Fibroblast of skin of left quadriceps (primary cell): ENCODE measurements at places on chromosomes 3 and 15.

- no peak for DNase-seq
Observed at GRCh38 chr15:81289910-81290309, 34.0 kb downstream of the STARD5 start.

- DNase-seq: no peak
Observed at GRCh38 chr15:93861956-93862741, 369.2 kb upstream of the MCTP2 start.

DNA sequence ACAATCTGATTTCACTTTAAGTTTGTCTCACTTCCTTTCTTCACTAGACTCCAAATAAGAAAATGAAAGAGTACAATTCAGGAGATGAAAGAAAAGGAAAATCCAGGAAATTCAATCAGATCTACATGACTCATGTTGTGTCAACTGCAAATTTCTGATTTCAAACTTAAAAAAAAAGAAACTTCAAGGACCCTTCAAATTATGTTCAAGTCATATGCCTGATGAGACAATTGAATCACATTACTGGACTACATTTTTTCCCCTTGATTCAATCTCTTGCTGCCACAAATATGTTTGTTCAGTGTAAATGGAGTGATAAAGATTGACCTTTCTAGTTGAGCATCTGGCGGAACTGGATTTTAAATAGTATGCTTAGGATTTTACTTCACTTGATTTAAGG lies 37.4 kb downstream of the FRMD5 start:
- peak; percentile 74 for DNase-seq

DNA sequence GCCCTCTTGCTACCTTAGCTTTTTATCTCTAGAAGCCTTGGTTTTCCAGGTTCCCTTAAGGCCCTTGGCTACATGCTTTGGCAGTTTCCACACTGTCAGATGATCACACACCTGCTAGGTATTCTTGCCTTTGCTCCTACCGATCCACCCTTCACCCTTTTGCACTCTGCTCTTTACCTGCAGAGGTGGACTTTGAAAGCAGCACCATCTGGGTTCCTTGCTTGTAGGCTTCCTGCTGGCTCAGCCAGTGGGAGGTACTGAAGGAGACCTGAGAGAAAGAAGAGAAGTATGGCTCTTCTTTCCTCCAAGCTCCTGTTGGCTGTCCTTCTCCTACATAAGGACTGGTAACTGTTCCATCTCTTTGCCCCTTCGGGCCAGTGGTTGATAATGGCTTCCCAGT lies 7.3 kb upstream of the ZNF592 start:
- no peak for DNase-seq

DNA sequence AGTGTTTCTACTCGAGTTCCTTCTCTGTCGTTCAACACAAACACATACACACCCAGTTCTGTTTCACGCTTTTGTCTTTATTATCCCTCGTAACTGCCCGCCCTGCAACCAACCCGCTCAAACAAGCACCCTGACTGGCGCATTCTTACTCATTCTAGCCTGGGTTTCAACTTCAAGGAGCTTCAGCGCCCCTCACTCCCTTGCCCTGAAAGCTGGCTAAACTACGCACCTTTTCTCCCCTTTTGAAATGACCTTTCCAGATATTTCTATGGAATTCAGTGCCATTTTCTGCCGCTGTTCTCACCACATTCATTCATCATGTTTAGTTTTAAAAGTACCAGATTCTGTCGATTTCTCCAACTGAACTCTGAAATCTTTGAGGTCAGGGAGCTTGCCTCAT lies 653 bp upstream of the MFSD1 start:
- no peak for DNase-seq

- DNase-seq: no peak
Observed at GRCh38 chr15:65960586-65960985, 91.3 kb downstream of the RAB11A start.

GRCh38 chr3:189038773-189039745 lies 132.7 kb upstream of the TPRG1 start:
- DNase-seq: no peak

- DNase-seq: no peak
Observed at GRCh38 chr15:51736069-51736468, 1.4 kb downstream of the LYSMD2 start.

DNA sequence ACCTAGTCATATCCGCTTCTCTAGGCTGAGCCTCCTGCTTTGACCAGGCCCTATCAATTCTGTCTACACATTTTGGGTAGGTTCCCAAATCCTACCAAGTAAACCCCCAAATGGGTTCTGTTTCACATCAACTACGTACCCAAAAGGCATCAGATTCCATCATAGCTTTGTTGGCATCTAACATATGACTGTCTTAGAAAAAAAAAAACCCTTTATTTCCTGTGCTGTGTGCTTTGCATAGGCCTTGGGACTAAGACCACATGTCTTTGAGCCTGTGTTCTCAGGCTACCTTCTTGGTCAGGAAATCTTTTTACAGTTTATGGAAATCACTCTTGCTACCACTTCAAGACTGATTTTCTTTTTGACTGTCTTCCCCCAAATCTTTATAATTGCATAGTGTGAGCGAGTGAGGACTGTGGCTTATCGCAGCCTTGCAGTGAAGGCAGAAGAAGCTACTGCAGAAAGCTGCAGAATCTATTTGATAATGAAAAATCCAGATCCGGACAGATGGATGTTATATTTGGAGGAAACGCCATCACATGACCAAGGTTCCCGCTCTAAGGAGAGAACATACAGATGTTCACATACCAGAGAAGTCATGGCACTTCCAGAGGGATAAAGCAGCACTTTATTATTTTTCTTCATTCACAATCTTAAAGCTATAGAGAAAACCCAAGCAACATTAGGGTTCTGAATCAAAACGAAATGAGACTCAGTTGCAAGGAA lies 111.2 kb downstream of the EOMES start:
- no peak for DNase-seq

- DNase-seq: no peak
Observed at GRCh38 chr3:108554229-108554628, 35.0 kb downstream of the CIP2A start.

DNA sequence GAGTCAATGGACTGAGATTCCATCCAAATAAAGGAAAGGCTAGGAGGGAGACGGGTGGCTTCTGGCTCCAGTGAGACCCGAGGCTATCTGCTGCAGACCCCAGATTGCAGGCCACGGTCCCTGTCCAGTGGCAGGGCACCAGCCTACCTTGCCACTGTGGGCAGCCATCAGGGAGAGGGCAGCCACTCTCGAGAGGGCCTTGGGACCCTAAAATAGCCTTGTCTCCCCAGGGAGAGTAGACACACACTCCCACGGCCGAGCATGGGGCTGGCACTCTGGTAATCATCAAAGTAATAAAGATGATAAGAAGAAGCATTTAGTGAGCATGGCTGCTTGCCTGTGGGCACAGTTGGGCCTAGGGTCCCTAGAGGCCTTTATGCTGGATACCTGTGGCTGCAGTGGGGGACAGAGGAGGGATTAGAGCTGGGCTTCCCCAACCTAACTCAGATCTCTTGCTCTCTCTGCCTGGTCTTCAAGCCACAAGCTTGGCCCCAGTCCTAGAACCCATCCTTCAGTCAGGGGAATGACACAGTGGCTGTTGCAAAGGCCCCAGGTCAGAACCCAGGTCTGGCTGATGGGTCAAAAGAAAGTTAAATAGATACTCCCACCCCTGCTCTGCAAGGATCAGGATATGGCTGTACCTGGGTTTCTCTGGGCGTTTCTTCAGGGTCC lies 9.2 kb upstream of the VIPR1 start:
- no peak for DNase-seq

GRCh38 chr15:63402498-63403253 lies 21.0 kb upstream of the CA12 start:
- no peak for DNase-seq

DNA sequence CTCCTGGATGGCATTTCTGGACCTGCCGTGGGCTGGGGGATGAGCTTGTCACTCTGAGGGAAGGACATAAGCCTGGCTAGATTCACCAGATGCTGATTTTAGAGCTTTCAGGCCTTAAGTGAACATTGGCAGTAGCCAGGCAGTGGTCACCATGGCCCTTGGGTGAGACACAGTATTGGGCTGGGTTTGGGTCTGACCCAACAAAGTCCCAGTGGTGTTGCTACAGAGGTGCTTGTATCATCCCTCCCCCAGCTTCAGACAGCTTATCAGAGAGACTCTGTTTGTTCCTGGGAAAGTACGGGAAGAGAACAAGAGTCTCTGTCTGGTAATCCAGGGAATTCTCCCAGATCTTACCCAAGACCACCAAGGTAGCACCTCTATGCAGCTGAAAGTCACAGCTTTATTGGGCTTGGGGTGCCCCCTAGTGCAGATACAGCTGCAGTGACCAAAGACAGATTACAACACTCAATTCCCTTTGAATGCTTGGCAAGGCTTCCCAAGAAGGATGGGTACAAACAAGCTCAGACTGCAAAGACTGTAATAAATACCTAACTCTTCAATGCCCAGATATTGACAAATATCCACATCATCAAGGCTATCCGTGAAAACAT lies 9.8 kb upstream of the RUVBL1 start:
- DNase-seq: peak; percentile 42

DNA sequence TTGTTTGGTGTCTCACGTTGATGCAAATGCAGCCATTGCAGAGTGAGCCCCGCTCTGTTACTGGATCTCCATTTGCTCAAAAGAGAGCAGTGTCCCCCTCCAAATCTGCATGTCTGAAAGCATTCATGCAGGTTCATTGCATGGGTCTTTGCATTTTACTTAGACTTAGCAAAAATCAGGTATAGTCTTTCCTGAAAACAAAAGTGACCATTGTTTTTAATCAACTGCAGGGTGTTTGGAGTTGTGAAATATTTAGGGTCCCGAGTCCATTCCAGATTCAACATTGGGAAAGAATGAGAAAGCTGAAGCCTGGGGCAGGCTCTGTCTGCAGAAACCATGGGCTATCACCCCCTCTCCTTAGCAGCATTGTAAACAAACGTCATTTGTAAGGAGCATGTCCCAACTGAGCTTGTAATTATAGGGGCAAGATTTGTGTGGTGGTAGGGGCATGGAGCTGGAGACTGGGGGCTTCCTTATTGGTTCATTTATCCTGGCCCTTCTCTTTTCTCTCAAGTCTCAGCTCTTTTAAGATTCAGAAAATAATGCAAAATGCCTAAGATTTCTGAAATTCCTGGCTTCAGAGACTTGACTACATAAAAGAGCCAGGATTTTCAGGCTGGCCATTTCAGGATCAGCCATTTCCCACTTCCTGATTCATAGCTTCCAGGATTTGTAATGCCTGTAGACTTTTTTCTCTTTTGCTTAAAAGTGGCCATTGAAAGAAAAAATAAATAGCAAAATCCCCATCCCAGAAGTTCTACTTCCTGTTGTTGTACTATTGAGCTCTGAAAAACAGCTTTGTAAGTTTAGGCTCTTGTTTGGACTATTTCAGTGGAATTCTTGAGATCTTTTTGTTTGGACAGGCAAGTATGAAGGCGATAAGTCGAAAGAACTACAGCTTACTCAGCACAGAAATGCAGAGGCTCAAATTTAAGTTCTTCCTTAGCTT lies 23.0 kb downstream of the IGF1R start:
- DNase-seq: no peak

GRCh38 chr3:187689984-187690383 lies 12.4 kb downstream of the RTP2 start:
- peak; percentile 21 for DNase-seq

GRCh38 chr3:196440041-196440537 lies 7.9 kb upstream of the UBXN7 start:
- DNase-seq: peak; percentile 84

DNA sequence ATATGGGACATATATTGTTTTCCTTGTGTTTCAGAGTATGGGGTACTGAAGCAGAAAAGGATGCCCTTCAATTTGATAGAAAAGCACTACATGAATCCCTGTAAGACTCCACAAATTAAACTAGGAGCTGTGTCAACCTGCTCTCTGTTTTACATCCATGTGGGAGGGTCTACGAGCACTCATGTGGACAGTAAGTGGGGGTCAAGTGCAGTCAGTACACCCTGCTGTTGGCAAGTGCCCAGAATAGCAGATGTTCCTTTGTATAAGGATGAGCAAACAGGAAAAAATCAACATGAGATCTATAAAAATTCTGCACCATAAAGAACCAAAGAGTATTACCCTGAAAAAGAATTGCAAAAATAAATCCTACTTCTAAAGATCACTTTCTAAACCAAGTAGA lies 659.9 kb downstream of the SI start:
- DNase-seq: no peak

DNA sequence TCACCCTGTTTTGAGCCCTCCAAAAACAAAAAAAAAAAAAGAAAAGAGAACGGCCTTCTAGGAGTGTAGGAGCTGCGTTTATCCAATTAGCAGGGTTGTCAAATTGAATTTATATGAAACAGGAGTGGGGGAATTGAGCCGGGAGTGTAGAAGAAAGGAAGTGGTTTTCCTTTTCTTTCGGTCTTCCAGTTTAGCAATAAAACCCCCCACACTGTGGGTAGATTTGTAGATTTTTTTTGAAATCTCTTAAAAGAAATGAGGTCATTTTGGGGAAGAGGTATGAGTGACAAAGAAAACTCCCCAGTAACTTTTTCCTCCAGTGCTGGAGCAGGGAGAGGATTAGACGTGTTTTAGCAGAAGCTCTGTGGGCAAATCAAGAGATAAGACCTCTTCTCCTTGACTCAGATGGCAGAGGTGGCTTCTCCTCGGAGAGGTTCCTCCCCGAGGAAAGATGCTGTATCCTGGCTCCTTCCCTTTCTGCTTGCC lies 30.8 kb downstream of the BOC start:
- DNase-seq: peak; percentile 89

- DNase-seq: no peak
Observed at GRCh38 chr3:150286390-150287147, 121.5 kb upstream of the TSC22D2 start.

GRCh38 chr3:136008732-136009470 lies 43.4 kb downstream of the PPP2R3A start:
- no peak for DNase-seq

GRCh38 chr3:10286596-10287295 lies 6.0 kb downstream of the GHRL start:
- peak; percentile 73 for DNase-seq

DNA sequence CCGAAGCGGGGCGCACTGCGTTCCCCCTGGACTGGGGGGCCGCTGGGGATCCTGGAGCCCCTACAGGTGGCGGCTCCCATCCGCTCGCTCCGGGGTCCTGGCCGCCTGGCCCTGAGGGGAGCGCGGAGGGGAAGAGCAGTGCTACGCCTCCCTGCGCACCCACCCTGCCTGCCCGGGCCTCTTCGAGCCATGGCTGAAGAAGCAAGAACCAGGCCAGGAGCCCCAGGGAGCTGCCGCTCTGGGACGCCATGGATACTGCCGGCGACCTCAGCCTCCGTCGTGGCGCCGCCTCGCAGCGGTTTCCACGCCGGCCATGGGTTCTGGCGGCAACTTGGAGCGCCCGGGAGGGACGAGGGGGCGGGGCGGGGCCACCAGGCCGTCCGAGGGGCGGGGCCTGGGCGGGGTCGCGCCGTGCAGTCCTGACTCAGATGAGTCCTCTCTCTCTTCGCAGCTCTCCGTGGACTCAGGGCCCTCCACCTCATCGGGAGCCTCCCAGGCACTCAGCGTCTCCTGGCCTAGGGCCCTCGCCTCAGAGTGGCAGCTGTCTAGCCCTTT lies 50.9 kb downstream of the MYL3 start:
- DNase-seq: peak; percentile 20
